Stimulated activated CD4-positive, alpha-beta T cell treated with anti-CD3 and anti-CD28 coated beads, Interleukin-2, amount 100 ng/mL, for 24 hours (primary cell): ENCODE measurements at places on chromosomes 7 and 10.

DNA sequence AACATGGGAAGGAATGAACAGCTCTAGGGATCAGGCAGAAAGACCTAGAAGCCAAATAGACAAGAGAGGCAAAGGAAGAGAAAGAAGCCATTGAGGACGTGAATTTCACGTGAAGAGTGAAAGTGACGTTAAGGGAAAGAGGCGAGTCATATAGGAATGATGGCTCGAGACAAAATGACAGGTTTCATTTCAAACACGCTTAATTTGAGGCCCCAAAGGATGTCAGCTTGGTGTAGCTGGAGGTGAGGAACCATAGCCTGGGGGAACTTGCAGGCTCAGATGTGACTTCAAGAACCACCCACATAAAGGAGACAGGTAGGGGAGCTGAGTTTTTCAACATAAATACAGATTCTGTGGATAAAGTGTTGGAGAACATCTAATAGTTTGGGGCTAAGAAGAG lies 84.3 kb upstream of the ATP6V0A4 start:
- DNase-seq, result no peak

GRCh38 chr7:13189668-13190067 lies 502.2 kb downstream of the ARL4A start:
- DNase-seq, result no peak

- no peak for DNase-seq
These were observed 16.3 kb upstream of the MYL7 start for GRCh38 chr7:44157116-44158080.

DNA sequence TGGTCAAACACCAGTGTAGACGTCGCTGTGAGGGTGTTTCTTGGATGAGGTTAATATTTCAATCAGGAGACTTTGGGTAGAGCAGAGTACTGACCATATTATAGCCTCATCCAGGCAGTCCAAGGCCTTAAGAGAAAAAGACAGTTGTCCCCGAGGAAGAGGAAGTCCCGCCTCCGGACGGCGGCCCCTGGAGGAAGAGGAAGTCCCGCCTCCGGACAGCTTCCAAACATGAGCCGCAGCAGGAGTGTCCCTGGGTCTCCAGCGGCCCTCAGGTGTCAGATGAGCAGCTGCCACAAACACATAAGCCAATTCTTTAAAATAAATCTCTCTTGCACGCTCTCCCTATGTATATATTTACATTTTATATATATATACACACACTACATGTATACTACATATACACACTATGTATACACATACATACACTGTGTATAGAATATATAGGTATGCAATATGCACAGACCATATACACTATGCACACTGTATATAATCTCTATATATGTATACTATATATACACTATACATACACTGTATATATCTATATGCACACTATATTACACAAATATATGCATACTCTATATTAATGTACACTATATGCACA lies 37.5 kb downstream of the PWWP2B start:
- peak; percentile 77 for DNase-seq

- no peak for DNase-seq
These were observed 204.4 kb downstream of the CXCL12 start for GRCh38 chr10:44180321-44181168.

GRCh38 chr10:59905066-59905730 lies 1.2 kb downstream of the CCDC6 start:
- DNase-seq, result peak; percentile 68

- DNase-seq, result no peak
These were observed 67.0 kb downstream of the GSAP start for GRCh38 chr7:77349141-77349540.
